ENCODE measurements at places on chromosomes 16 and 17.

DNA sequence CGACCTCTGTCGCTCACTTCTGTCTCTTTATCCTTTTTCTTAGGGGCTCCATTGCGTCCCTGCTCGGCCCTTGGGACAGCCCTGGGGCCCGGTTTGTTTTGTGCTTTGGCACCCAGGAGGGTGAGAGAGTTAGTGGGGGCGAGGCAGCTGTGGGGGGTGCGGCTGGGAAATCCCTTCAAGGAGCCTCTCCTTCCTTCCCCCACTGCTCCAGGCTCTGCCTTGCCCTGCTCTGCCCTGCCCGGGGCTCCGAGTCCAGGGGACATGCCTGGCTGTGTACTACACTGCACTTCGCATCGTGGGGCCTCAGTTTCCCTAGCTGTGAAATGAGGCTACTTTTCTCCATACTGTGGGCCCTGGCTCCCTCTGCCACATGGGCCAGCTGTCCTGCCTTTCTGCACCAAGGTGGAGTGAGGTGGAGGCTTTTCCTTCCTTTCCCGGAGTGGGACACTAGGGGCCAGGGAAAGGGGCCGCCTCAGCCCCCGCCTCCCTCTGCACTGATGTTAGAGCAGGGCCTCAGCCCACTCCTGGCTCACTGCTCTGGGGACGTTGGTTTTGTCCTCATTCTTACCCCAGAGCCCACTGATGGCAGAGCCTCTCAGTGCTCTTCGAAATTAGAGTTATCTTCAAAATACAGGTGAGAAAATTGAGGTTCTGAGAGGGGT is 980 bp downstream of the LLGL1 start:
- DNase-seq: no peak

DNA sequence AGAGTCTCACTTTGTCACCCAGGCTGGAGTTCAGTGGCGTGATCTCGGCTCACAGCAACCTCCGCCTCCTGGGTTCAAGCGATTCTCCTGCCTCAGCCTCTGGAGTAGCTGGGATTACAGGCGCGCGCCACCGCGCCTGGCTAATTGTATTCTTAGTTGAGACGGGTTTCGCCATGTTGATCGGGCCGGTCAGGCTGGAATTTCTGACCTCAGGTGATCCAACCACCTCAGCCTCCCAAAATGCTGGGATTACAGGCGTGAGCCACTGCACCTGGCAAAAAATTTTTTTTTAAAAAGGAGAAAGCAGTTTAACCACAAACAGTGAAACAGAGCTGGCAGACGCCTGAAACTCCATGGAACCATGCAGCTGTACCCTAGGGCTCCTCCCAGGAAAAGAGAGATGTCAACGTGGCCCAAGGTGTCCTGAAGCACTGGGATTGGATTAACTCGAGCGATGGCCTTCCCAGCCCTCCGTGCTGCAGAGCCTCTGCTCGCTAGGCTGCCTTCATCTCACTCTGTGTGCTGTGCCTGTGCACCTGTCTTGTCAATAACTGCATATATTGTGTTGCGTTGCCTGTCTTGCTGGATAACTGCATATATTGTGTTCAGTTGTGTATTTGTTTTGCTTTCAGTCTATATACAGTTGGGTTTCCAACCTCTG is 29.6 kb upstream of the FOXK2 start:
- no peak for DNase-seq

GRCh38 chr16:31187808-31188189 is 7.9 kb downstream of the FUS start:
- no peak for DNase-seq

DNA sequence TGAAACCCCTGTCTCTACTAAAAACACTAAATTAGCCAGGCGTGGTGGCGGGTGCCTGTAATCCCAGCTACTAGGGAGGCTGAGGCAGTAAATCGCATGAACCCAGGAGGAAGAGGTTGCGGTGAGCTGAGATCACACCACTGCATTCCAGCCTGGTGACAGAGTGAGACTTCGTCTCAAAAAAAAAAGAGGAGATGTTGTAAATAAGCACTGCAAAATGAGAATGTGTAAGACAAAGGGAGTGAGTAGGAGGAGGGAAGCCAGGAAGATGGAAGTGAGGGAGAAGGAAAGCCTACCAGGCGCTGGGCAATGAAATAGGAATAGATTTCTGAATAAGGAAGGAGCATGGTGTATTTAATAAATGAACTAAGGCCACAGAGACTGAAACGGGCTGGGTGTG is 8.7 kb upstream of the PRPF8 start:
- DNase-seq: no peak

DNA sequence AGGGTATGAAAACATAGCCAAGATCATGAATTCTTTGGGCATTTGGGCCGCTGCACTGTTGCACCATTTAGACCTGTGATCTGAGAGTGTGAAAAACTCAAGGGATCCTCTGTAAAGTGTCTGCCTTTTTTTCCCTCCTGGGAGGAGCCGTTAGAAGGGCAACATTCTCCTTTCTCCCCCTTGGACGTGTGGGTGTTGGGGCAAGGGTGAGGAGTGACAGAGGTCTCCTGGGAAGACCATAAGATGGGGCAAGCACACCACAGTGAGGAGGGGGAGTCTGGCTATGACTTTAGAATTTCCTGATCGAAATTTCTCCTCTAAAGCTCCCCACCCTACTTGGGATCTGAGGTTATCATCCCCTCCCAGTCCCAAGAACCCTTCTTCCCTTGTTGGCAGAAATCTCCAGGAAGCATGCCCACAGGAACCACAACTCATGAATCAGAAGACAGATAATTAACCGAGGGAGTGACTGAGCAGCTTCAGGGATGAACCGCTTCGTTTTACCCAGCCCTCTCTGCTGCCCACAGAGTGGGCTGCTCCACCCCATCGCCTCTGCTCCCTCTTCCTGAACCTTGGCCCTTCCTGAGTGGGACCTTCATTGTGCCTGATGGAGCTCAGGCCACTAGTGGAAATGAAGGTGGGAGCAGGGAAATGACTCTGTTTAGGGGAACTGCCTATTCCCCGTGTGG is 4.2 kb downstream of the ITGB3 start:
- no peak for DNase-seq

- DNase-seq: no peak
Observed at GRCh38 chr16:25073854-25074253, 37.7 kb upstream of the LCMT1 start.

- no peak for DNase-seq
Observed at GRCh38 chr17:65515512-65515911, 45.9 kb downstream of the AXIN2 start.

DNA sequence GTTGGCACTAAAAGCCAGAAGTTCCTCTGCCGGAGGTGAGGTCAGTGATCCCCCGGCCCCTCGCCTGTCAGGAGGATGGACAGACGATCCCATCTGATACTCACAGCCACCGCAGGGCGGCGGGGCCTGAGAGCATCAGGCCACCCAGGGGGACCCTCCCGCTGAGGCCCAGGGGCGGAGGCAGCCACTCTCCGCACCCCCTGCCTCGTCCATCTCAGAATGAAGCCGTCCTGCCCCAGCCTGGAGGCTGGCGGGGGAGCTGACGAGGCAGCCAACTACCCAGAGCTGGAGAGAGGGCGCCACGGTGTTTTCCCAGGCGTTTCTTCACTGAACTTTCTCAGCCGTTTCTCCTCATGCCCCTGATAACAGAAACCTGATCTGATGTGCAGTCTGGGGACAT is 22.6 kb downstream of the TPSD1 start:
- DNase-seq: no peak

DNA sequence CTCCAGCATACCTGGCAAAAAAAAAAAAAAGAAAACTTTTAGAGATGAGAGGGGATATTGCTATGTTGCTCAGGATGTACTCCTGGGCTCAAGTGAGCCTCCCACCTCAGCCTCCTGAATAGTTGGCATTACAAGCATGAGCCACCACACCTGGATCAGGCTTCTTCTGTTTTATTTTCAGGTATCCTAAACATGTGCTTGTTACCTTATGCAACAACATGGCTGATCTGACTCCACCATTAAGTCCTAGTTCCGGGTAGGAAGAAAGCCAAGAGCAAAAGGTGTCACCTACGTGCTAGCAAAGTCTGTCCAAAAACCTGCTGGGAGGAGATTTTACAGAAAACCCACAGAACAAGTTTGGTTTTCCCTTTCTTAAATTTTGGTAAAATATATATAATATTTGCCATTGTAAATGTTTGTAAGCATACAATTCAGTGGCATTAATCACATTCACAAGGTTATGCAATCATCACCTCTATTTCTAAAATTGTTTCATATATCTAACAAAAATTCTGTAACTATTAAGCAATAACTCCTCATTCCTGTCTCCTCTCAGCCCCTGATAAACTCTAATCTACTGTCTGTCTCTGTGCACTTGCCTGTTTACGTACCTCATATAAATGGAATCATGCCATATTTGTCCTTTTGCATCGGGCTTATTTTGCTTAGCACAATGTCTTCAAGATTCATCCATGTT is 9.1 kb upstream of the CACNG3 start:
- no peak for DNase-seq

- no peak for DNase-seq
Observed at GRCh38 chr16:27222249-27223225, 19.2 kb downstream of the KDM8 start.

- no peak for DNase-seq
Observed at GRCh38 chr16:19912455-19913339, 28.0 kb upstream of the GPRC5B start.

DNA sequence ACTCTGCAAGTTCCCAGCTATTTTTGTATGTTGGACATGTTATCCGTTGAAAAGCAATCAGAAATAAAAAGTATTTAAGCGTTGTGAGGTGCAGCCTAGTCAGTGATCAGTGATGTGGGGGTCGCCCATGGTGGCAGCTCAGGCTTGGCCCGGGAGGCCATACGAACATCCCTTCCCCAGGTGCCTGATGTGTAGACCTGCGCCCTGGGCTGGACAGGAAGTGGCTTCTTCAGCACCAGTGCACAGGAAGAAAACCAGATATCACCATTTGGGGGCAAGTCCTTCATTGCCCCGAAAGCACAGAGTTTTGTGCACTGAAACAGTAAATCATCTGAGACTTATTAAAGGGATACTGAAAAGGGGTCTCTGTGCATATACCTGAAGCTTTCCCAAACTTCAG is 98.9 kb downstream of the SOCS1 start:
- DNase-seq: no peak

DNA sequence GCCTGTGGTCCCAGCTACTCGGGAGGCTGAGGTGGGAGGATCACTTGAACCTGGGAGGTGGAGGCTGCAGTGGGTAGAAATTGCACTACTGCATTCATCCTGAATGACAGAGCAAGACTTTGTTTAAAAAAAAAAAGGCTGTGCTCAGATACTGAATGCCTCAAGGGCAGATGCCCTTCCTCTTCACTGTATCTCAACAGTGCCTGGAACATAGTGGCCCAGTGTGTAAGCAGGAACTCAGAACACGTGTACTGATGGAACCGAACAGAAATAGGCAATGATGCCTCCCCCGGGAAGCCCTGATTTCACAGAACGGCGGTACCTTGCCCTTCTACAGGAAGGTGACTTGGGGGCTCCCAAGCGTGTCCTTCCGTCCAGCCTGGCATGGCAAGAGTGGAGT is 46.8 kb downstream of the PLXDC1 start:
- DNase-seq: no peak

DNA sequence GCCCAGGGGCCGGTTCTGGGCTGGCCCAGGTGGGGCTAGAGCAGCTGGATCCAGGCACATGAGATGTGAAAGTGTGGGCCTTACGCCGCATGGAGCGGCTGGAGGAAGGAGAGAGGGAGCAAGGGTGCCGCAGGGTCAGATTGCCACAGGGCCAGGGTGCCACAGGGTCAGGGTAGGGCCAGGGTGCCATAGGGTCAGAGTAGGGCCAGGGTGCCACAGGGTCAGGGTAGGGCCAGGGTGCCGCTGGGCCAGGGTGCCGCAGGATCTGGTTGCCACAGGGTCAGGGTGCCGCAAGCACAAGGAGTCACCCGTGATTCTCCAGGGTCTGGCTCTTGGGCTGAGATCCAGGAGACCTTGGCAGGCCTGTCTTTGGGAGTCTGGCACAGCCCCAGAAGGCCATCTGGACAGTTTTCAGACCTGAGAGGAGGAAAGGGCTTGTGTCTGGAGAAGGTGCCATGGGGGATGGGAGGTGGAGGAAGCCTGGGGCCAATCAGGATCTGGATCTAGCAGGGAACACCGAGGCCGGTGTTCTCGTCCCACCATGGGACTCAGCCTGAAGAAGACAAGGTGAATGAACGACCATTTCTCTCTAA is 13.1 kb upstream of the LASP1NB start:
- DNase-seq: no peak

GRCh38 chr17:70336411-70336810 is 167.1 kb downstream of the KCNJ2 start:
- DNase-seq: no peak

All from natural killer cell treated with Interleukin-12 subunit alpha and Interleukin-12 subunit beta and Interleukin-15 and Interleukin-18, amount 100 ng/mL, for 72 hours (primary cell).